Naive B cell (primary cell): ENCODE measurements at places on chromosomes 5 and 9. TPM values are rescaled to one million over a fixed set of nuclear protein-coding genes. Genes with fewer than 3 reads are reported as not detected.

GRCh38 chr5:173557123-173557903, 59.1 kb downstream of the BOD1 start:
- DNase-seq: no peak

DNA sequence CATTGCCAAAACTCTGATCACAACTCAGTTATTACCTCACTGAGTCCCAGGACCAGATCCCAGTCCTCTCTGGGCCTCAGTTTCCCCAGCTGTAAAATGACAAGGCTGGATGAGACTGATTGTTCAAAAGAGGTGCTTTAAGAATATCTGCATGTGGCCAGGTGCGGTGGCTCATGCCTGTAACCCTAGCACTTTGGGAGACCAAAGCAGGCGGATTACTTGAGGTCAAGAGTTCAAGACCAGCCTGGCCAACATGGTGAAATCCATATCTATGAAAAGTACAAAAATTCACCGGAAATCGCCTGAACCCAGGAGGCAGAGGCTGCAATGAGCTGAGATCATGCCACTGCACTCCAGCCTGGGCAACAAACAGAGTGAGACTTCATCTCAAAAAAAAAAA, 8.3 kb downstream of the ATOX1 start:
- no peak for DNase-seq

DNA sequence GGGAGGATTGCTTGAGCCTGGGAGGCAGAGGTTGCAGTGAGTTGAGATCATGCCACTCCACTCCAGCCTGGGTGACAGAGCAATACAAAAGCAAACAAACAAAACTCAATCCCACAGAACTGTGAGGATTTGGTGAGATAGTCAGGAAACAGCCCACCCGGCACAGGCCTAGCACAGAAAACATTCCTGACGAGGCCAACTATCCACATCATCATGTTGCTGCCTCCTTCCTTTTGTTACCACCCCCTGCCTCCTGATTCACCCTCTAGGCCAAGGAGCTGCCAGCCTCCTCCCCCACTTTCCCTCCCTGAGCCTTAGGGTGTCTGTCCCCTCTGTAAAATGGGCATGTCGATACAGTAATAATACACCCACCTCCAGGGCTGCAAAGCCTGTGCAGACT, 39.0 kb downstream of the STK10 start:
- no peak for DNase-seq

DNA sequence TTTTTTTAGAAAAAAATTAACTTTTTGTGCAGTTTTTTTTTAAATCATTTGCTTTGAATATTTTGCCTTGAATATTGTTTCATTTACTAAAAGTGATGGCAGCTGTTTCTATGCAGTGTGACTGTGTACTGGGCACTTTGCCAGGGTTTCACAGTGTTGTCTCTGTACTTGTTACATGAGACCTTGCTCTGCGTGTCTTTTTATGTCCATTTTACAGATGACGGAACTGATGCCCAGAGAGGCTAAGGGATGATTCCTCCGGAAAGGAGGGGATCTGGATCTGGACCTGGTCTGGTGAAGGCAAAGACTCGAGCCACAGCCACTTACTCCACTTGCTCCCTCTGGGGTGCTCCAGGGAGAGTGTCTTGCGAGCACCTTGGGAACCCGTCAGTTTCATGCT, 124.8 kb upstream of the PTCH1 start:
- DNase-seq: no peak

DNA sequence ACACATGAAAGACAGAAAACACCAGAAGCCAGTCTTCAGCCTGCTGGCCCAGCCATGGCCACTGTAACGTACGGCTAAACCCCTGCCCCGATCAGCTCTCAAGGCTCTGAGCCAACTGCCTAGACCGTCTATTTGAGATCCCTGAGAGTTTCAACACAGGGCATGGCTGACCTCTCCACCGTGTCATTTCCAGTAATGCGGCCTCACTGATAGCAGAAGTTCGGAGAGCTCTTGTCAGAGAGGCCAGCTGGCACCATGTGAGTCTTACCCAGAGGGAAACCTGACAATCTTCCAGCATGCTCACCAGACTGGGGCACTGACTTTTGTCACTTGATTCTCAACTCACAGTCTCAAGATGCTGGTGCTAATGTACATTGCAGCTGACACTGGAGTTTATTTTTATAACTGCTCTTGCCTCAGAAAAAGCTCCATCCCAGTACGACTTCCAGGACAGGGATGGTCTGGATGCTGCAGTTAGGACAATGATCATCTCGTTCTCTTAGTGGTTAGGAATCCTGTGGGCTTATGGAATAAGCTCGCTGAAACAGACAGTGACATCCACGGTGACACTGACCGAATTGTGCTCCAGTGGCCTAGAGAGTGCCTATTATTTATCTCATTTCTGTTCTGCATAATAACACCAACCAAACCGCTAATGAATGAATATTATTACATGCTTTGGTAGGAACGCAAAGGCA, 372.7 kb downstream of the ICE1 start:
- DNase-seq: no peak

TLR4 gene
- 1.8 TPM for polyA plus RNA-seq
